ENCODE measurements at places on chromosomes 6 and 20.
A peak's percentile ranks its signal among the peaks of the same experiment; 100 is the strongest.

- DNase-seq: no peak
Observed at GRCh38 chr6:138234363-138234762, 16.1 kb upstream of the PBOV1 start.

- peak; percentile 26 for DNase-seq
Observed at GRCh38 chr6:158905277-158905676, 86.1 kb upstream of the EZR start.

DNA sequence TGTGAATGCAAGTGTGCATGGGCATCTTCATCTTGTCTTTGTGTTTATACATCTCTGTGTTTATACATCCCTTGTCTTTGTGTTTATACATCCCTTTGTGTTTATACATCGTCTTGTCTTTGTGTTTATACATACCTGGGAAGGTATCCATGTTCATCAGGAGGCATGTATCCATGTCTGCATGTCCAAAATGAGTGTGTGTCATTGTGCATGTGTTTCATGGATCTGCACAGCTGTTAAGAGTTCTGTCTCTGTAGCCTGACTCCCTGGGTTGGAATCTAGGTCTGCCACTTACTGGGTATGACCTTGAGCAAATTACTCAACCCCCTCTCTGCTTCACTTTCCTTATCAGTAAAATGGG, 50.1 kb upstream of the SIRPA start:
- DNase-seq: no peak

DNA sequence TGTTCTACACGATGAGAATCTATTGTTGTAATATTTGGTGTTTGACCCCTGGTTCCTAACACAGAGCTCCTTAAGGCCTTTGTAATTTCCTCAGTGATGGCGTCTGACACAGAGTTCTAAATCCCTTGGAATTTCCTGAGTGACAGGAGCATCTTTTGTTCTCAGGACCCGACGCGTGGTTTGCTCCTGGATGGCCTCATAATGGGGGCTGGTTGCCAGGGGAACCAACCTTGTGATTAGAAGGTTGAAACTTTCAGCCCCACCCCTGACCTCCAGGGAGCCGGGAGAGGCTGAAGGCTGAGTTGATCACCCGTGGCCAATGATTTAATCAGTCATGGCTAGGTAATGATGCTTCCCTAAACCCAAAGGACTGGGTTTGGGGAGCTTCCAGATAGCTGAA, 20.5 kb upstream of the ZNF133 start:
- DNase-seq: no peak

GRCh38 chr20:44861531-44862006, 23.9 kb upstream of the YWHAB start:
- no peak for DNase-seq

DNA sequence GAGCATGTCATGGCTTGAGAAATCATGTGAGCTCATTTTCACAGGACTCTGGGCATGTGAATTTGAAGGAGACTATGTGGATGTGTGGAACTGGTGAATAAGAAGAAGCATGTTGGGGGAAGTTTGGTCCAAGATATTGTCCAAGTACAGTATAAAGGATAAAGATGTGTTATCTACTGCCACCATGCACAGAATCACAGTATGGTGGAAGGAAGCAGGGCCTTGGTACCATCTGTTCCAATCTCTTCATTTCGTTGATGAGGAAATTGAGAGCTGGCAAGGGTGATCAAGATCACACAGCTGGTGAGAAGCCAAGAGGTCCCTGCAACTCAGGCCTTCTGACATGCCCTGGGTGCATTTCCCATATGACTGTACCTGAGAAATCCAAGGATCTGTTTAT, 31.5 kb upstream of the RIPOR2 start:
- peak; percentile 23 for DNase-seq

GRCh38 chr6:13116155-13116554, 212.2 kb downstream of the TBC1D7 start:
- peak; percentile 37 for DNase-seq

DNA sequence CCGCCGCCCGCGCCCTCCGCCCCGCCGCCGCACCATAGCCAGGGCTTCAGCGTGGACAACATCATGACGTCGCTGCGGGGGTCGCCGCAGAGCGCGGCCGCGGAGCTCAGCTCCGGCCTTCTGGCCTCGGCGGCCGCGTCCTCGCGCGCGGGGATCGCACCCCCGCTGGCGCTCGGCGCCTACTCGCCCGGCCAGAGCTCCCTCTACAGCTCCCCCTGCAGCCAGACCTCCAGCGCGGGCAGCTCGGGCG, 1.5 kb downstream of the FOXC1 start:
- DNase-seq: peak; percentile 35

GRCh38 chr6:87907521-87907920, 140.1 kb upstream of the SPACA1 start:
- DNase-seq: peak; percentile 49

- DNase-seq: no peak
Observed at GRCh38 chr6:19160081-19160730, 677.0 kb upstream of the ID4 start.

DNA sequence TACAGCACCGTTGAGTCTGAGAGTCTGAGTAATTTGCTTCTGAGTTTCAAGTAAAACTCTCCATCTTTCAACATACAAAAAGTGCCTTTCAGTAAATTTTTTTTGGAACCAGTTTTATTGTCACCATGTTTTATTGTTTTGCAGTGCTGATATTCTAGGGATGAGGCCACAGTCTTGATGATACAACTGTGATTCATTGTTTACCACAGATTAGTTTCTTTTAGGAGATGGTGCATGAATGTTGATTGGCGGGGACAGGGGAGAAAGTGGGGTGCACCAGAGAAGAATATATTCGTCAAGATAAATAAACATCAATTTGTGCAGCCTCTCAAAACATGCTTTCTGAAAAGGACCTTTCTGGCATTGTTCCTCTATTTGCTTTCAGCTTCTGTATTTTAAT, 109.0 kb downstream of the MCHR2 start:
- DNase-seq: no peak

DNA sequence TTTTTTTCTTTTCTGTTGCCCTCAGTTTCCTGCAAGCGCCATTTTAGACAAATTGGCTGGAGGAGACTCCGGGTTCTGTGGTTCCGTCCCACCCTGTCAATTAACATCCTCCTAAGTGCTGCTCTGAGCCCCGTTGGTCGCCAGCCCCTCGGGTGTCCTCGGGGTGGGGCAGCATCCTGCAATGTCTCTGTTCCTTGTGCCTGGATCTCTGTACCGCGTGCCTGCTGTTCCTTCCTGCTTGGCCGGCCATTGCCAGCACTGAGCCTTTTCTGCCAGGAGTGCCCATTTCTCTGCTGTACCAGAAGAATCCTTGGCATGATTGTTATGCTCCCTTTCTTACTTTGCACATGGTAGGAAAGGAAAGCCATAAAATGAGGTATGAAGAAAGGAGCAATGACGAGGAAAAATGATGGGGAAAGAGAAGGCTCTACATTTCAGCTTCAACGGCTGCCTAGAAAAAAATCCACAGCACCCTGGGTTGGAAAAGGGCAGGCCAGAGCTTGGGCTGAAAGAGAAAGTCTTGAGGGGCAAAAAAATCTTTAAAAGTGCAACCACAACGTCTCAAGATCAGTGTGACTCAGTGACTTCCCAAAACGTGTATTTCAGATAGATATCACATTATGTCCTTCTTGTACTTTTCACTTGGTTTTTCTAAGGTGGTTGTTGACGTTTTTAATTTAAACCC, 256.7 kb downstream of the CLIC5 start:
- DNase-seq: no peak

- DNase-seq: no peak
Observed at GRCh38 chr20:15818651-15819071, 754.6 kb downstream of the KIF16B start.

GRCh38 chr6:75794954-75795739, 46.1 kb downstream of the MYO6 start:
- no peak for DNase-seq

DNA sequence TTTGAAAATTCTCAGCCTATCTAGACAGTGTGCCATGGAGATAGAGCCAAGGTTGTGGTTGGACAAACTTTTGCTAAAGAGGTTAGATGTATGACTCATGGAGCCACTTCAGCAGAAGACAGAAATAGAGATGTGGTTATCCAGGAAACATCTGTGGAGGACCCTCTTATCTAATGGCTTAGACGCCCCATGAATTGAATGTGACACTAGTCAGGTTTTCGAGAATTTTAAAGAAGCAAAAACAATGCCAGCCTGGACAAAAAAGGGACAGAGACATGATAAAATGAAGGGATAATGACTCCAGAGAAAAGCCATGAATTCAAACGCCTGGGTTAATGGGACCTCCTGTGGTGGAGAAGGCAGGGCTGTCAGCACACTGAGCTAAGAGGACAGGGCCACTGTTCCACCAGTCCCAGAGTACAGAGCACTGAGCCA, 280.5 kb downstream of the CLVS2 start:
- peak; percentile 45 for DNase-seq

DNA sequence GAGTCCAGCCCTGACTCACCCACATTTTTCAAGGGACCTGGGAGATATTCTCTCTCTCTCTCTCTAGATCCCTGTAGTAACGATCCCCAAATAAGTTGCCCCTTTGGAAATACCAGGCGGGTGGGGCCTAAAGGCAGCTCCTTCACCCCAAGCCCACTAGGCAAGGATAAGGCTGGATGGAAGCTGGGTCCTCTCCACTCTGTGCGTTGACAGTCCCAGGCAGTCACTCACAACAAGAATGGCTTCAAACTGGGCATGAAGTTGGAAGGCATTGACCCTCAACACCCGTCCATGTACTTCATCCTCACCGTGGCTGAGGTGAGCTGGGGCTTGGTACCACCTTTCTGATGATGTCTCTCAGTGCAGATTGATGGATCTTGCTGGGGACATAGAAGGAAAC, 21.6 kb downstream of the L3MBTL1 start:
- no peak for DNase-seq

DNA sequence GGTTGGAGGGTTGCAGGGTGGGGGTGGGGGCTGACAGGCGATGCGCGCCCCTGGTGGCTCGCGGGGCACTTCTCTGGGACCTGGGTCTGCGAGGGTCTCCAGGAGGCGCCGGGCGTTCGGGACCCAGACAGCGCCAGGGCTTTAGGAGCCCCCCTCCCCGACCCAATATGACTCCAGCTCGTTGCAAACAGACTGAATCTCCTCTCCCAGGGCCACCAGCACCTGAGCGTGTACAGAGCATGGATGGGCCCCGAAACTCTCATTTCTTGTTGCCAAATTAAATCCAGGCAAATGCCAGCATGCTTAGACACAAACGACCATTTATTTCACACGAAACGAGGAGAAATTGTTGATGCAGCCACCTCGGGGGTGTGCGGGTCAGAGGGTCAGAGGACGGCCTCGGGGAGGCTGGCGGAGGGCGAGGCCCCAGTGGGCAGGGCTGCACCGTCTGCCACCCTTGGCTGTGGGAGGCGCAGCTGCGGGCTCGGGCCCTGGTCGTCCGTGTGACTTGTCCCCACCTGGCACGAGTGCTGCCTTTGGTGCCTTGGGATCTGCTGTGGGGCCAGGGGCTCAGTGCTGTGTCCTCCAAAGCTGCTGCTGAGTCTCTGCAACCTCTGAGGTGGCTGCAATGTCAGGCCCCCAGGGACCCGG, 20.9 kb upstream of the GATA5 start:
- DNase-seq: peak; percentile 61

DNA sequence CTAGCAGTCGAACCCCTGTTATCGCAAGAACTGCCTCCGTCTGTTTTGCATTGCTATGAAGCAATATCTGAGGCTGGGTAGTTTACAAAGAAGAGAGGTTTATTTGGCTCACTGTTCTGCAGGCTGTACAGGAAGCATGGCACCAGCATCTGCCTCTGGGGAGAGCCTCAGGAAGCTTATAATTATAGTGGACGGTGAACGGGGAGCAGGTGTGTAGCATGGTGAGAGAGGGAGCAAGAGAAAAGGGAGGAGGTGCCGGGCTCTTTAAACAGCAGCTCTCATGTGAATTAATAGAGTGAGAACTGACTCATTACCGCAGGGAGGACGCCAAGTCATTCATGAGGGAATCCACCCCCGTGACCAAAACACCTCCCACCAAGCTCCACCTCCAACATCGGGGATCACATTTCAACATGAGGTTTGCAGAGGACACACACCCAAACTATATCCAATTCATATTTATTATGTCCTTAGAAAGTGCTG, 172.6 kb upstream of the KCNG1 start:
- no peak for DNase-seq

- no peak for DNase-seq
Observed at GRCh38 chr6:4336084-4336483, 200.7 kb upstream of the ECI2 start.

- no peak for DNase-seq
Observed at GRCh38 chr20:36582322-36582721, 8.9 kb downstream of the TGIF2 start.

DNA sequence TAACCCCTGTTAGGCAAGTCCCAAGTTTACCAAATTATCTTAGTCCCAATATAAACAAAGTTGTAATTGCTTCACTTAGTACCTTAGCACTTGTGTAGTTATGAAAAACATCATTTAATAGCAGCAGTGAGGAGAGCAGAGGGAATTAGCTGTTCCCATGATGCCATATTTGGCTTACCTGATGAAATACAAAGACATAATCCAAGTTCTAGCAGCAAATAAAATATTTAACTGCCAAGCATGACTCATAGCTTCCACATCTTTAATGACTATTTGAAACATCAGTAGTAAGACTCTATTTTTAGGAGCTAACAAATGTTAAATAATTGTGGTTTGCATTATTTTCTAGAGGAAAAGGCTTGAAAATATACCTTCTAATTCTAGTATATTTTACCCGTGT, 94.0 kb upstream of the MCHR2 start:
- DNase-seq: no peak

DNA sequence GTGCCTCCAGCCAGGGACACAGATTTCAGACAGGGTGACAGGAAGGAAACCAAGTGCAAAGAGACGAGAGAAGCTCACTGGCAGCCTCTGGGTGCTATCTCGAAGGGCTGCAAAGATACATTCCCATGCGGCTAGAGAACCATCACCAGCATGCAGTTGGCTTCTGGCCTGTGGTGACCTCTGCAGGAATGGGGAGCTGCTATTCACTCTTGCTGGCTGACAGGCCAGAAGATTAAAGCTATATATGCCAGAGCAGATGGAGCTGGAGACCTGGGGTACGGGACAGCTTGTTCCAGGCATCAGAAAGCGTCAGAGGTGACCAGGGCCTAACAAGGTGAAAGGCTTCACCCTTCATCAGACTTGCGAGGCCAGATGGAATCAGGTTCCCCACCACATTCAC, 20.0 kb downstream of the MAP1LC3A start:
- DNase-seq: no peak
